Endodermal cell (in vitro differentiated cells): ENCODE measurements at places on chromosomes 5 and 9.

DNA sequence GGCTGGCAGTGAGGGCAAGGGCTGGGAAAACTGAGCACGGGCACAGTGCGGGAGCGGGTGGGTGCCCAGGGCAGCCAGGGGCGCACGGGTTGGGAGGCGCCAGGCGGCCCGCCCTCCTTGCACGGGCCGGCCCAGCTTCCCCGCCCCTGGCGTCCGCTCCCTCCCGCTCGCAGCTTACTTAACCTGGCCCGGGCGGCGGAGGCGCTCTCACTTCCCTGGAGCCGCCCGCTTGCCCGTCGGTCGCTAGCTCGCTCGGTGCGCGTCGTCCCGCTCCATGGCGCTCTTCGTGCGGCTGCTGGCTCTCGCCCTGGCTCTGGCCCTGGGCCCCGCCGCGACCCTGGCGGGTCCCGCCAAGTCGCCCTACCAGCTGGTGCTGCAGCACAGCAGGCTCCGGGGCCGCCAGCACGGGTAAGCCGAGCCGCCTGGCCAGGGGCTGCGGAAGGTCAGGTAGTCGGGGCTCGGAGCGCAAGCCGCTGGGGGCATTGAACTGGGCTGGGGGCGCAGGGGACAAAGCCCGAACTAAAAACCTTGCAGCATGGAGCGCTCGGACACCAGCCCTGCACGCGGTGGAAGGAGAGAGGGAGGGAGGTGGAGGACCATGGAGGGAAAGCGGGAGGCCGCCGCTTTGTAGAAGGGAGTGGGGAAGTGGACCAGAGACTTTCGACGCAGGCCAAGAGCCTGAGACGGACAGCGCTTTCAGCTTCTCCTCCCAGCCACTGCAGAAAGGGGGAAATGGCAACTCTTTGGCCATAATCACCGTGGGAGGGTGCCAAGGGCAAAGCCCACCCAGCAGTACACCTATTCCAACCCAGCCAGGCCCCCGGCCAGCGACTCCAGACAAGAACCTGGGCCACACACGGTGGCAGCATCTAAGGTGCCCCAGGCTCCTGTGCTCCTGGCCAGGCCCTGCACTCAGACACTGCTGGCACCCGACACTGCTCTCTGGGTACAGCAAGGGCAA is at the start of gene TGFBI:
Gene TGFBI (plus strand): TSS at position 207 of the 961 bp plus-strand sequence. CDS start 68 bp downstream, at position 275.
- DNase-seq, result peak; percentile 90

- no peak for DNase-seq
Measured at GRCh38 chr5:174607916-174608315, 116.5 kb upstream of the MSX2 start.

DNA sequence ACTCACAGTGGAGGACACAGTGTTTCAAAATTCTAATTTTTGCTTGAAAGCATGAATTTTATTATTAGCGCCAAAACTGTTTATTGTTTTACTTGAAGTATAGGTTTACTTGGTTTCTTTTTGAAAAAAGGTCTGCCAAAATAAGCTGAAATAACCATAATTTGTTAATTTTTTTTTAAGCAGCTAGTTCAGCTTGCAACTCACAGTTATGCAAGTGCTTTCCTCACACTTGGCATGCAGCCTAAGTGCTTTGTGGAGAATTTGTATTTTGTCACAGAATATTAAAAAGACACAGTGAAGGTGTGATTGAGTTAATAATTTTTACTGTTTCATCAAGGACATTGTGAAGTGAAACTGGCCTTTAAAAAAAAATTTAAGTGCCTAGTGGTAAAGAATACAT is 21.6 kb downstream of the PBX3 start:
- no peak for DNase-seq

DNA sequence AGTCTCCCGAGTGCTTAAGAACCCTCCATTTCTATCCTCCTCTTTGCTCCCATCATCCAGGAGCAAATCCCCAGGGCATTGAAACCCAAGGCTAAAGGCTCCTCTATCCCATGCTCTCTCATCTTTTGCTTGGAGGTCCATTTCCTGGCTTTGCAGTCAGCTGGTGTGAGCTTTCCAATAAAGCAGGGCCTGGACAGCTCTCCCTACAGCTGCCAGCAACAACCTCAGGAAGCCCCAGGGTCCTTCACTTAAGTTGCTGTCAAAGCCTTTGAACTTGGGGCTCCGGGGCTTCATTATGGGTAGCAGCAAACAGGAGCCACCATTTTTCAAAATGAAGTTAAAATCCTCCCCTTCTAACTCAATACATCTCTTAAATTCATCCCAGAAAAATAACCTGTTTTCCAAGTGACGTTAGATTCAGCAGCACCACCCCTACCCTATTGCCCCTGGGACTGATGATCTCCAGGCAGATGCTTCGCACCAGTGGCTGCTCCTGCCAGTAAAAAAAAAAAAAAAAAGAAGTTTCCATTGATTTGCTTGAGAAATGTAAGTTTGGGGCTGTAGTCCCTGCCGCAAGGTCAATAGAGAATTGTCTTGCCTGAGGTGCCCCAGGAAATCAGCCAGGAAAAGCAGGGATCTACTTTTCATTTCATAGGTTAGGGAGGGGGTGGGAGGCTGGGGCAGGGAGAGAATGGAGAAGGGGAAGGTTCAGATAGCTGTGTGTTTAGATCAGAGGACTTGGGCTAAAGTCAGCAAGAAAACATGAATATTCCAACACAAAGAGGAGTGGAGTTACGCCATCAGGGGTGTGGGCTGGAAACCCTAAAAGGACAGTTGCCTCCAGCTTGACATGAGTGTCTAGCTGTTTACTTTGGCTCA is 83.8 kb upstream of the IL6ST start:
- no peak for DNase-seq

DNA sequence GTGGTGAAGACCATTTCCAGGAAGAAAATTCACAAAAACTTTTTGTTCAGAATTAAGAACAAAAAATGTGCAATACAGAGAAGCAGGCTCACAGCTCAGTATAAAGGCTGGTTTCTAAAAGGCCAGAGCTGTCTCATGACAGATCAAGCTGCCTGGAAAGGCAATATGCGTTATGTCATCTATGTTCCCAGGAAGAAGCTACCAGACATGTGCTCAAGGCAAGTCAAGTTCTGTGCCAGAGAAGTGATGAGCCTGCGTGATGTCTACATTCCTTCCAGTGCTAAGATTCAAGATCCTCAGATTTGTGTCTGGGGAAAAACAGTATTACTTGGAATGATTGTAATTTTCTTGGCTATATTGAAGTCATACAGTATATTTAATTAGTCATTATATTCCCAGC is 104.3 kb downstream of the PDE4D start:
- DNase-seq, result no peak

- peak; percentile 90 for DNase-seq
Measured at GRCh38 chr9:127214421-127215267, 49.9 kb upstream of the GARNL3 start.

GRCh38 chr5:151267491-151268260 is 14.7 kb downstream of the GM2A start:
- no peak for DNase-seq

DNA sequence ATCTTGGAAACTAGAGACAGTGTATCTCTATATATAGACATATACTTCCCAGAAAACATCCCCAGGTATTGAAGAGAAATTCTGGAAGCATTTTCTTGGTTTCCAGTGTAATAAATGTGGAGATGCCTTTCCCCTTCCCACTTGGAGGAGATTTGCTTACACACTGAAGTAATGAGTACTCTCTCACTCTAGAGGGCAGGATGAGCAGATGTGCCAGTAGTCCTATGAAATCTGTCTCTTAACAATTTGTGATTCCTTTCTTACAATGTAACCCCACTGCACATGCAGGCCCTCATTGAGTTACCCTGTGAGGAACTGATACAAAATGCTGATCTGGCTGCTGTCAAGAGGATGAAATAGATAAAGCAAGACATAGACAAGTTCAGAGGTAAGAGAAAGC is 567.2 kb downstream of the SLCO4C1 start:
- DNase-seq, result no peak

GRCh38 chr9:90880066-90880465 is 78.4 kb downstream of the SYK start:
- DNase-seq, result no peak

DNA sequence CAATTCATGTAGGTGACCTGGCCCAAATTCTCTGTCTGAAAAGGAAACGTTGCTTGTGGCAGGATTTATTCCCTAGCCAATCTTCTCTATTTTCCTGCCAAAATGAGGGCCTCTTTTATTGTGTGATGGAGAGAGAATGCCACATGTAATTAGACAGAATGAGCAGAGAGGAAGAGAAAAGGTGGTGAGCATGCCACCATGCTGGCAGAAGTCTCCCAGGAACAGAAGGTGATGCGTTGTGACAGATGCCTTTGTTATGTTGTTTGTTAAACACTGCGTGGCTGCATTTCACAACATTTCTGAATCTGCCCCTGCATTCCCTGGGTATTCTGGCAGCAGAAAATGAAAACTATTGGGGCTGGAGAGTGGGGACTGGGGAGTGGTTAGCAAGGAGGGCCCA is 577.6 kb downstream of the TLR4 start:
- DNase-seq, result no peak

DNA sequence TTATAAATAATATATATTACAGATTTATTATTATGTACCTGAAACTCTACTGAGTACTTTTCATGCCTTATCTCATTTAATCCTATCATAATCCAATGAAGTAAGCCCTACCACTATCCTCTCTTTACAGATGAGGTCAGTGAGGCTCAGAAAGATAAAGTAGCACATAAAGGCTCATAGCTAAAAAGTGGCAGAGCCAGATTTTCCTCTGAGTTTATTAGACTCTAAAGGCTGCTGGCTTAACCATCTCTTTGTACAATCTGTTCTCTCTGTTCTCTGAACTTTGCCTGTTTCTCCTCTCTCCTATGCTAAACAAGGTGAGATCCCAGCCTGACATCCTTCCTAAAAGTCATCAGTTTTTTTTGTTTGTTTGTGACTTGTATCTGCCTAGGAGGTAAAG is 311.2 kb downstream of the KCTD16 start:
- DNase-seq, result no peak

DNA sequence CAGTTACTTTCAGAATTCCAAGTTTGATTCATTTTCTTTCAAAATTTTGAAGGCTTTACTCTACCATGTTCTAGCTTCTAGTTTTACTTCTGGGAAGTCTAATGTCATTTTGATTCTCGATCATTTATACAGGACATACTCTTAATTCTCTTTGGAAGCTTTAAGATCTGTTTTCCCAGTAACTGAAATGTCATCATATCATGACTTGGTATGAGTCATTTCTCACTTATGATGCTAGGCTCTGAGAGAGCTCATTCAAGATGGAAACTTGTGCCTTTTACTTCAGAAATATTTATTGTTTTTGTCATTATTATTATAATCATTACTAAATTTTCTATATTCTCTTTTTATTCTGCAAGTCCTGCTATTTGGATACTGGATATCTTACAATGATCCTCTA is 222.3 kb downstream of the PARP8 start:
- DNase-seq, result no peak

- no peak for DNase-seq
Measured at GRCh38 chr5:109506556-109506955, 96.8 kb upstream of the PJA2 start.

DNA sequence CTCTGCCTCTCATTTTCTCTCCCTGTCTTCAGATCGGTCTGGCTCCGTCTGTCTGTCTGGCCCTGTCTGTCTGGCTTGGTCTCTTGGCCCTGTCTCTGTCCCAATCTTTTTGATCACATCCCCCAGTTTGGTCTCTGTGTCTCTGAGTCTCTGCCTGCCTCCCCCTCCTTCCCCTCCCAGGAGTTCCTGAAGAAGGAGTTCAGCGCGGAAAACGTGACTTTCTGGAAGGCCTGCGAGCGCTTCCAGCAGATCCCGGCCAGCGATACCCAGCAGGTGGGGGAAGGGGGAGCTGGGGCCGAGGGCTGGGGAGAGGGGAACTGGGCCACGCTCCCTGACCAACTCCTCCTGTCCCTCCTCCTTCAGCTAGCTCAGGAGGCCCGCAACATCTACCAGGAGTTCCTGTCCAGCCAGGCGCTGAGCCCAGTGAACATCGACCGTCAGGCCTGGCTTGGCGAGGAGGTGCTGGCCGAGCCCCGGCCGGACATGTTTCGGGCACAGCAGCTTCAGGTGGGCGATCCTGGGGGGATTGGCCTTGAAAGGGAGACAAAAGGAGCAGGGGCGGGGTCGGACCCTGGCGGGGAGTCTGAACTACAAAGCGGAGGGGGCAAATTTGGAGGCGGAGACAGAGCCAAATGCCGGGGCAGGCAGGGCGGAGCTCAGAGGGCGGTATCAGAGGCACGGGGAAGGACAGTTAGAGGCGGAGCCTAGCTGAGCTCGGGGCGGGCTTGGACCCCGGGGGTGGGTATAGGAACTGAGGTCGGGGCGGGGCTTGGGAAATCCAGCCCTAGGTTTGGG is 9.0 kb downstream of the RGS14 start:
- peak; percentile 98 for DNase-seq

DNA sequence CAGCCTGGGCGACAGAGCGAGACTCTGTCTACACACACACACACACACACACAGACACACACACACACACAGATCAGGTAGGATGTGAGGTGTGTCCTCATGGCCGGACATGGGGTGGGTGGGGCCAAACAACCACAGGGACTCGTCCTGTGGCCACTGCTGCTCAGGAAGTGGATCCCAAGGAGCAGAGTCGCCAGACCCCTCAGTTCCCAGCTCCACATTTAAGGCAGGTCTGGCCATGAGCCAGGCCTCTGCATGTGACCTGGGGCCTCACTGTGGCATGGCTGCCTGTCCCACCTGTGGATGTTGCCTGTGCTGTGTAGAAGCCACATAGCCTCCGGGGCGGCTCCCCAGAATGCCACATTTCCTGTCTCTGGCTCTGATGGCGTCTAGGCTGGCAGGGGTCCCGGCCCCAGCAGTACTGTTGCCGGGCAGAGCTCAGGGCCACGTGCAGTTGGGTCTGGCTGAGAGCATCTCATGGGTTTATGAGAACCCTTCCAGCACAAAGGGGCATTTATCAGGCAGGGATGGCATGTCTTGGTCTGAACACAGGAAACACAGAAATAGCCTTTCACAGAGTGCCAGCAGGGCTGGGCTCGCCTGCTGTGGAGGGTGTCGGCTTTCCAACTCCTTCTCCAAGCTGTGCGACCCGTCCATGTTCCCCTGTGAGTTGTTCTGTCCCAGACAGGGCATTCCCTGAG is 9.9 kb upstream of the NINJ1 start:
- no peak for DNase-seq

DNA sequence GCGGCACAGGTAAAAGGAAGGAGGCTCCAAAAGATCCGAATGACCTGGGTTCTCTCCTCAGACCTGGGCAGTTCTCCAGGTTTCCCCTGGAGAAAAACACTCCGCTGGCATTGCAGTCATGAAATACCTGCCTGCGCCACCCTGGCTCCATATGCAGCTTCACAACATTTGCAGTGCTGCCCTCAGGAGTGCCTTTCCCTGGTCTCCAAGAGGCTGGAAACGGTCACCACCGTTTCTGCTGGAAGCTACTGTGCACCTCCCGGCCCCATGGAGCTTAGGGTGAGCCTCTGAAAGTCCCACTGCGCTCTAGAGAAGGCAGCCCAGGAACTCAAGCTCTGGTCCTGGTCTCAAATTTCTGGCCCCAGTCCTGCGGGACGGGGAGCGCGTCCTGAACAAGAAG is 670 bp downstream of the UGT3A1 start:
- DNase-seq, result no peak

DNA sequence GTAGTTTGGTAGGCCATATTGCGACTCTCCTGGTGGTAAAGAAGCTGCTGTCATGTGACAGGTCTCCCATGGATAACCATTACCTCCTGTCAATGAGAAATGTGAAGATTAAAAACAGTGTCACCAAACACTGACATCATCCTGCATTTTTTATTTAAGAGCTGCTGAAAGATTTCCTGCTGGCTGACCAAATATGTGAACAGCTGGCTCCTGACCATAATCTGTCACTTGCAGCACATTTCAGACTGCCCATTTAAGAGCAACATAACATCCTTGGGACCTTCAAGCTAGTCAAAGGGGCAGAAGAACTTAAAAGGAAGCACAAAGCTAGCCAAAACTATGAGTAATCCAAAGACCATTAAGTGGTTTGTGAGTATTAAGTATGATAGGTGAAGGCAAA is 288.0 kb downstream of the IZUMO3 start:
- DNase-seq, result no peak
